ENCODE measurements at places on chromosomes 12 and 14.

DNA sequence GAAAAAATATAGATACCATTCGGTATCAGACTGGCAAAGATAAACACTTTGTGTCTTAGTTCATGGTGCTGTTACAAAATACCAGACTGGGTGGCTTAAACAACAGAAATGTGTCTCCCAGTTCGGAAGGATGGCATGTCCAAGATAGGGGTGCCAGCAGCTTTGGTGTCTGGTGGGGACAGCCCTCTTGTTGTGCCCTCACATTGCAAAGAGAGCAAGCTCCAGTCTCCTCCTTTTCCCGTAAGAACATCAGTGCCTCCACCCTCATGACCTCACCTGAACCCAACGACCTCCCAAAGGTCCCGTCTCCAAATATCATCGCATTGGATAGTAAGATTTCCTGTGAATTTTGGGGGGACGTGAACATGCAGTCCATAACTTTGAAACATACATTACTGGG is 12.4 kb downstream of the ZBTB42 start:
- DNase-seq: no peak

DNA sequence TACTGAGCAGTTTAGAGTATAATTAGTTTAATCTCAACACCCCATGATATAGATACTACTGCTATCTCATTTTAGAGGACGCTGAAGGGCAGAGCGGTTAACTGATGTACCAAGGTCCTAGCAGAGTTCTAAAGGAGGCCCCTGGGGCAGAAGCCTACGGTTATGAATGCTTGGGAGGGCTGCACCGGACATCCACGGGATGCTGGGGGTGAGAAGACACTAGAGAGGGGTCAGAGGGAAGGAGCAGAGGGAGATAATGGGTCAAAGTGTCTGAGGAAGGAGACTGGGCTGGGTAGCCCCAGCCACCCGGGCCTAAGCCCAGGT is 1.6 kb upstream of the ACTR6 start:
- DNase-seq: no peak

GRCh38 chr12:75568801-75569200 is 57.4 kb upstream of the KRR1 start:
- DNase-seq: no peak

DNA sequence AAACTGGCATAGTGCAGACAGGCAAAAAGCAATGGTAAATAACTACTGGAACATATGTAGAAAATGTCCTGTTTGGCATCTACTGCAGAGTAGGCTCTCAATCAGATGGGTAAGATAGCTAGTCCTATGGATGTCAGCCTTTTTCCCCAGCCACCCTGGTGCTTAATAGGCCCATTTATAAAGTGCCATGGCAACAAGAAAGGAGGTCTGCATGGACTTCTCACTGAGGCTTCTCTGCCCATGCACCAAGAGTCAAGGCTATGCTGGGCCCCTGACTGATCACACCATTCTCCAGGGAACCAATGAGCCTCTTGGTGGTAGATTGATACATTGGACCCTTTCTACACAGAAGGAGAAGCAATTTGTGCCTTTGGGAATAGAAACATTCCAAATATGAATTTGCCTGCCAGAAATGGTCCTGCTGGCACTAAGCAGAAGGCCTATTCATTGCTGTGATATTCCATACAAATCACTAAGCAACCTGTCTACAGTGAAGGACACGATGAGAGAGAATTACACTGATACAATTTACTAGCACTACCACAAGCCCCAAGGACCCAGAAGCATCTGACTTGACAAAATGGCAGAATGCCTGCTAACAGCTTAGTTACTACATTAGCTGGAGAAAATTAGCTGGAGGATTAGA is 43.8 kb downstream of the RESF1 start:
- DNase-seq: peak; percentile 8

GRCh38 chr14:80136358-80136757 is 74.9 kb downstream of the DIO2 start:
- DNase-seq: no peak

DNA sequence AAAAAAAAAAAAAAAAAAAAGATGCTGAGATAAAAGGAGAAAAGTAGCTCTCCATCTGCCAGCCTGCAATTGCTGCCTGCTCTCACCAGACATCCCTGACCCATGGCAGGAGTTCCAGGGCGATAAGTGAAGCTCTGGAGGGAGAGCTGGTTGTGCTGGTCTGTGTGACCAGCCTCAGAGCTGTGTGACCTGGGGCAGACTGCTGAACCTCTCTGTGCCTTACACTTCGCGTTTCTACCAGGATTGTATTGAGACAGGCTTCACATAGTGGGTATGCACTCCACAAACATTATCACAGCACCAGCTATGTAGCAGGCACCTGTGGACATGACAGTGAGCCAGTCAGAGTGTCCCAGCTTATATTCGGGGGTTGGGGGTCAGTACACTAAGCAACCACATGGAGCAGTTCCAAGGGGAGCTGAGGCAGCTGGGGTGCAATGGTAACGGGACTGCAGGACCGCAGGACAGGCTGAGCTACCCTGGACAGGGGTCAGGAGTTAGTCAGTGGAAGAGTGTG is 57.5 kb downstream of the RBM19 start:
- DNase-seq: no peak

- no peak for DNase-seq
Observed at GRCh38 chr12:132393991-132394949, 64.9 kb upstream of the GALNT9 start.

- DNase-seq: peak; percentile 62
Observed at GRCh38 chr14:51020024-51020710, 74.7 kb downstream of the TRIM9 start.

DNA sequence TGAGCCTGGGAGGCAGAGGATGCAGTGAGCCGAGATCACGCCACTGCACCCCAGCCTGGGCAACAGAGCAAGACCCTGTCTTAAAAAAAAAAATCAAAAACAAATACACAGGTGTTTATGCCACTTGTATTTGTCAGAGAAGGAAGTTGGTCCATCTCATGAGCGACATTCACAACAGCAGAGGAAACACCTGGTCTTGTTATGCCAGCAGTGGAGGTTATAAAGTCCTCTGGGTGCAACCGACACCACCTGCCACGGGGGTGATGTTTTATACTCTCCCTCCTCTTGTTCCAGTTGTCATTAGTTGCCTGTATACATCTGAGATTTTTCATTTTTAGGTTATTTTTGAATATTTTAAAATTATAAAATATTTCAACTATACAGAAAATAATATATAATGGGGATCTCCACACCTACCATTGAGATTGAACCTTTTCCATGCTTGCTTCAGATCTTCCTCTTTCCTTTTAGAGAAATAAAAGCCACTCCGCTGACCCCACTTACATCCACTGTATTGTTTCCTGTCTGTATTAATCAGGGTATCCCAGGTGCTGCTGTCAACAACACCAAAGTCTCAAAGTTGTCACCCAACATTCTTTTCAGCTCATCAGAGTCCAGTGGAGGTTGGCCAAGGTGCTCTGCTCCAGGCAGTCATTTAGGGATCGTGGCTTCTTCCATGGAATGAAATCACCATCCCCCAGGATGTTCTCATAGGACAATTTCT is 65.1 kb downstream of the RNFT2 start:
- DNase-seq: no peak

- no peak for DNase-seq
Observed at GRCh38 chr12:91493308-91493707, 310.7 kb upstream of the DCN start.

GRCh38 chr12:122265886-122266229 is 436 bp downstream of the VPS33A start:
- peak; percentile 51 for DNase-seq

- DNase-seq: no peak
Observed at GRCh38 chr12:28602786-28603185, 412.5 kb downstream of the CCDC91 start.

GRCh38 chr12:4604684-4605193 is 42.7 kb downstream of the DYRK4 start:
- peak; percentile 93 for DNase-seq

GRCh38 chr12:26124446-26125399 is at the start of gene BHLHE41:
Gene BHLHE41, minus strand, starts transcription at chr12:26125037. Its CDS starts 258 bp downstream, at chr12:26124779.
- peak; percentile 96 for DNase-seq

GRCh38 chr12:53739214-53740129 is 12.2 kb upstream of the CALCOCO1 start:
- DNase-seq: no peak

GRCh38 chr12:28086521-28087155 is 103.6 kb upstream of the CCDC91 start:
- peak; percentile 2 for DNase-seq

GRCh38 chr12:89789862-89790261 is 81.2 kb upstream of the ATP2B1 start:
- DNase-seq: peak; percentile 56

- no peak for DNase-seq
Observed at GRCh38 chr12:72295744-72296143, 23.6 kb downstream of the TRHDE start.

- DNase-seq: peak; percentile 24
Observed at GRCh38 chr12:96907671-96908422, 790 bp downstream of the NEDD1 start.

DNA sequence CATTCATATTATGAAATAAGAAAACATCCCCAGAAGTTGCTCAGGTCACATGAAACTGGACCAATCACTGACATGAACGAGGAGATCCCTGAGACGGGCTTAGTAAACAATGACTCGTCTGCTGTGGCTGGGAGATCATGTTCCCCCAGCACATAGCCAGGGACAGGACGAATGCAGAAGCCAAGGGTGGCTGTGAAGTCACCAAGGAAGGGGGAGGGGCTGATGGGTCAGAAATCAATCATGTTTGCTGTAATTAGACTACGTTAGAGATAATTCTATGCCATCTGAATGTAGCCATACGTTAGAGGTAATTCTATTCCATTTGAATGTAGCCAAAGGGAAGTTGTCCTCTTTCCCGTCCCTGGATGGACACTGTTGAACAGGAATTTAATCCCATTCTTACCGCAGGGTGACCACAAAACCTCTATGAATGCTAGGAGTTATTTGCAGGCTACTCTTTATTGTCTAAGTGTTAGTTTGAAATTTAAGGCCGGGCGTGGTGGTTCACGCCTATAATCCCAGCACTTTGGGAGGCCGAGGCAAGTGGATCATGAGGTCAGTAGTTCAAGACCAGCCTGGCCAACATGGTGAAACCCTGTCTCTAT is 332.9 kb downstream of the TMEM132D start:
- DNase-seq: no peak

DNA sequence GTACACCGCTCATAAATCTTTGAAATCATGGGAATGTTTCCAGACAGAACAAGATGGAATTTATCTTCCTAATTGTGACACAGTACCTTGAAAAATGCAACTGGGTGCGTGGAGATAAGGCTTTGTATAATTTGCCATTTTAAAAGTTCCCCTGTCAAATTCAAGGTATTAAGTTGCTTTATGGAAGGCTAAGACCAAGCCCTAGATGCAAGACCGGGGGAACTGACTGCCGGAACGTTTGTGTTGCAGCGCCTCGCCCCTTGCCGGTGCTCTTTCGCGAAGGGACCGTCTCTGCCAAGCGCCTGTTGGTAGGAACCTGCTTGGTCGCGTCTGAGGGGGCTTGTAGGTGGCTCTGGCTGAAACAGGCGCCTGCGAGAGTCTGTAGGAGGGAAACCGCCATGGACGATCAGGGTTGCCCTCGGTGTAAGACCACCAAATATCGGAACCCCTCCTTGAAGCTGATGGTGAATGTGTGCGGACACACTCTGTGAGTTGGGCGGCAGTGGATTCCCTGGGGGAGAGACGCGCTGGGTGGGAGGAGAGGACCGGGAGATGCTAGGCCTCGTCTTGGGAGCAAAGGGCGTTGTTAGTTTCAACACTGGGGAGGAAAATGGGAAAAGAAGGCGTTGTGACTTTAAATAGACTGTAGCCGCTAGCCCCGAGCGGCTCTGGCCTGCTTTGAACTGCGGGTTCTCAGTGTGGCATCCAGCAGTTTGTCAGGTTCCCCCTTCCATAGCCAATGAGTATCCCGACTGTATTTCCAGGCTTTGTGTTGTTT is at the start of gene MNAT1:
Gene MNAT1, plus strand, starts transcription at position 297 of the 778 bp plus-strand sequence. Its CDS starts 102 bp downstream, at position 399.
- DNase-seq: peak; percentile 92

DNA sequence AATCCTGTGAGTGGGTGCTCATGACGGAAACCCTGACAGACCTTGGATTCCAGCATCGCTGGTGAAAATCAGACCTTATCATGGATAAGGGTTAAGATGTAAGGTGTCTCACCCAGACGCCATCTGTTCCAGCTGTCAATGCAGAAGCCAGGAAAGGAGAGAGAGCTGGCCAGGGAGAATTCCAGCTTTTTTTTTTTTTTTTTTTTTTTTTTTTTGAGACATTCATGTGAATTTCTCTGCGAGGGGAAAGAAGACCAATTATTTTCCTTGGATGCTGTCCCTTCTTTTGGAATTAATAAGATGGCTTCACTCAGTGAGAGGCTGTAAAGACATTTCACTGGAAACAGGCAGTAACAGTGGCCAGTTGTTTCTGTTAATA is 1.8 kb downstream of the TRAF3 start:
- DNase-seq: no peak

GRCh38 chr14:28677381-28677780 is 89.2 kb upstream of the FOXG1 start:
- no peak for DNase-seq

DNA sequence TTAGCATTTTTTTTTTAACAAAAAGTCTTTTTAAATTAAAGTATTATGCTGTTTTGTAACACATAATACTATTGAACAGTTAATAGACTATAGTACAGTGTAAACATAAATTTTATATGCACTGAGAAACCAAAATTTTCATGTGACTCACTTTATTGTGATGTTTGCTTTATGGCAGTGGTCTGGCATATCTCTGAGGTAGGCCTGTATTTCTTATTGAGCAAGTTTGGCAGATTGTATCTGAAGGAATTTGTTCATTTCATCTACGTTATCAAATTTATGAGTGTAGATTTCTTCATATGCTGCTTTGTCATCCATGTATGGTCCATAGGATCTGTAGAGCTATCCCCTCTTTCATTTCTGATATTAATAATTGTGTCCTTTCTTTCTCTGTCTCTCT is 78.8 kb upstream of the PDE3A start:
- no peak for DNase-seq

DNA sequence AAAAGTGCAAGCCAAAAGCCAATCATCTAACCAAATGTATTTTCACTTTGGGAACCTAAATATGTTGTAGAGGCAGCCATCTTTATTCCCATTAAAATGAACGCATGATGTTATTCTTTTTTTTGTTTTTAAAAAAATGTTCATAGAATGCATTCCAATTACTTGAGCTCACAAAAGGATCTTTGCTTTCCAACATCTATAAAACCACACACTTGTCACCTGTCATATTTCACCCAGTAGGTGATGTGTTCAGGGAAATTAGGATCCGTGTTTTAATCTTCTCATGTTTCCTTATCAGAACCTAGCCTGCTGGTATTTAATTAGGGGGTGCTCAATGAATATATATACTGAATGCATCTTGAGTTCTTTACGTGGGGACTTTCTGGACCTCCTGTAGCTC is 13.6 kb downstream of the TTC8 start:
- no peak for DNase-seq

Measured in Ammon's horn (tissue), 1 donor.